ENCODE measurements at places on chromosomes 3 and 15. TPM values are rescaled to one million over a fixed set of nuclear protein-coding genes. Genes with fewer than 3 reads are reported as not detected.

GRCh38 chr3:98185180-98185579 lies 18.7 kb downstream of the OR5H15 start:
- no peak overlapping the region for H3K4me3 ChIP-seq
- no peak for DNase-seq
- no peaks in the 10 kb centered on the region for H3K27me3 ChIP-seq
- H3K4me1 ChIP-seq, result no peaks in the 10 kb centered on the region
- no peaks in the 10 kb centered on the region for H3K36me3 ChIP-seq

Gene NFKBIZ
- 87.7 TPM for total RNA-seq

Gene LRRN1
- total RNA-seq, result 5.2 TPM

DNA sequence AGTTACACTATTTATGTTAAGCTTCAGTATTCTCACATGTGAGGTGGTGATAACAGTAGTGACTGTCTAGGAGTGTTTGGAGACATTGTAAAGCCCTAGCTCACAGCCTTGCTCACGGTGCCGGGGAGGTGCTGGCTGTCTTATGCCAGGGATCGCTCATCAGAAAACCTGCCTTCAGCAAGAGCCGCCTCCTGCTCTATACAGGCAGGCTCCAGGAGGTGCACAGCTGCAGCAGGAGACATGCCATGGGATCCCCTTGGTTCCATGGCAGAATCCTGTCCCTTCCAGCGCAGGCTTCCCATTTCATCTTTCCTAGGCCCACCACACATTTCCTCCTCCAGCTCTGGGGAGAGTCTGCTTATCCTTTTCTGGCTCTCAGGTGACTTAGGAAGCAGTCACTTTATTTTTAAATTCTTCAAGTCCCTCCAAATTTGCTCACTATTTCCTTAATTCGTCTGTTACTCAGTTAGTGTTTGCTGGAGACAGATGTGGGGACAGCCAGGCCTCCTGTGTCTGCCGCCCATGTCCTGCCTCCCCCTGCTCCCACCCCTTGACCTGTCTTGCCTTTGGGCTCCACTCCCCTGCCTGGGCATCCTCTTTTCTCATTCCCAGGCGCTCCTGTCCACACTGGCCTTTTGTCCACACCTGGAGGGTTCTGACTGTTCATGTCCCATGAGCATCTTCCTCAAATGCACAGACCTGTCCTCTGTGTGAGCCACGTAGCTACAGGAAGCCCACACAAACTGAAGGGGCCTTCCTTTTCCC lies 31.7 kb downstream of the SLCO2A1 start:
- H3K4me1 ChIP-seq, result peaks cover 4% of the 10 kb centered on the region
- no peak overlapping the region for H3K27ac ChIP-seq
- H3K27me3 ChIP-seq, result no peaks in the 10 kb centered on the region
- no peak overlapping the region for H3K4me3 ChIP-seq

Gene SEC61A1
- total RNA-seq, result 183 TPM

DNA sequence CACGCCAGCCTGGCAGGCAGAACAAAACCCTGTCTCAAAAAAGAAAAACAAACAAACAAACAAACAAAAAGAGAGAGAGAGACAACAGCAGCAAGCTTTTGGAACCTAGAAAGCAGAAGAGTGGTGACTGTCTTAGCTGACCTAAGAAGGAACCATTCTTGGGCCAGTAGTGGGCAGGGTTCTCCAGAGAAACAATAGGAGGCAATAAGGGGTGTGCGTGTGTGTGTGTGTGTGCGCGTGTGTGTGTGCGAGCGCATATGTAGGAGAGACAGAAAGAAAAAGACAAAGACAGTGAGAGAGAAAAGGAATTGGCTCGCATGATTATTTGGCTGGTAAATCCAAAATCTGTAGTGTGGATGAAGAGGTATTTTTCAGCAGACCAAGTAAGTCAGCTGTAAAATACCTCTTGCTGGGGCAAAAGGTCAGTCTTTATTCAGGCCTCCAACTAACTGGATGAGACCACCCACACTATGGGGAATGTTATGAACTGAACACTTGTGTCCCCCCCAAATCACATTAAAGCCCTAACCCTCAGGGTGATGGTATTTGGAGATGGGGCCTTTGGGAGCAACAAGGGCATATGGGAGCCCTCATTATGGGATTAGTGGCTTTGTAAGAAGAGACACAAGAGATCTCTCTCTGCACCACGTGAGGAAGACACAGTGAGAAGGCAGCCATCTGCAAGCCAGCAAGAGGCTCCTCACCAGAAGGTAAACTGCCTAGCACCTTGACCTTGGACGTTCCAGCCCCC lies 15.1 kb upstream of the BLM start:
- no peak overlapping the region for H3K27ac ChIP-seq
- no peaks in the 10 kb centered on the region for H3K36me3 ChIP-seq
- H3K4me1 ChIP-seq, result peaks cover 4% of the 10 kb centered on the region
- no peaks in the 10 kb centered on the region for H3K27me3 ChIP-seq
- no peak overlapping the region for H3K4me3 ChIP-seq

- H3K27ac ChIP-seq, result no peak overlapping the region
- H3K27me3 ChIP-seq, result no peaks in the 10 kb centered on the region
- no peaks in the 10 kb centered on the region for H3K36me3 ChIP-seq
- H3K4me3 ChIP-seq, result no peak overlapping the region
- H3K4me1 ChIP-seq, result no peaks in the 10 kb centered on the region
These were observed 96.2 kb upstream of the KCNMB2 start for GRCh38 chr3:178440043-178440442.

Data from upper lobe of right lung (tissue), 1 donor.